ENCODE measurements at places on chromosomes 2 and 18.

DNA sequence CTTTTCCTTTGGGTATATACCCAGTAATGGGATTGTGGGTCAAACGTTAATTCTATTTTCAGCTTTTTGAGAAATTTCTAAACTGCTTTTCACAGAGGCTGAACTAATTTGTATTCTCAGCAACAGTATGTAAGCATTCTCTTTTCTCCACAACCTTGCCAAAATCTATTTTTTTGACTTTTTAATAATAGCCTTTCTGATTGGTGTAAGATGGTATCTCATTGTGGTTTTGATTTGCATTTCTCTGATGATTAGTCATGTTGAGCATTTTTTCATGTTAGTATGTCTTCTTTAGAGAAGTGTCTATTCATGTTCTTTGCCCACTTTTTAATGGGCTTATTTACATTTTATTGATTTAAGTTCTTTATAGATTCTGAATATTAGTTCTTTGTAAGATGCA lies 145.5 kb downstream of the TRABD2A start:
- no peak for DNase-seq

DNA sequence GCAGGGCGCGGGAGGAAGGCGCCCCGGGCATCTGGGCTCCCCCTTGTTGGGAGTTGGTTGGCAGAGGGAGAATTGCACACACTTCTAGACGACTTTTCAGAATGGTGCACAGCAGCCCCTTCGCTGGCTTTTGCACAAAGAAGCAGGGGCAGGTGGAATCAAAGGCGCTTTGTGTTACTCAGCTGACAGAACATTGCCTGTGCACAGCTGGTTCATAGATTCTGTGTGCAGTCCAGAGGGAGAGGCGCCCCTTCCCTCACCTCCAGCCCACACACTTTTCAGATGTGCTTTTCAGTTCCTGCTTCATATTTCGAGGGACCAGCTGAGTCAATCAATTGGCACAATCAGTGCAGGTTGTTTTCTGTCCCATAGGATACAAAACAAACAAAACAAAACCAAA lies 348.4 kb upstream of the RAB12 start:
- no peak for DNase-seq

- no peak for DNase-seq
Measured at GRCh38 chr2:162382278-162382677, 38.3 kb downstream of the GCA start.

- DNase-seq: no peak
Measured at GRCh38 chr2:42999391-42999841, 207.0 kb upstream of the HAAO start.

DNA sequence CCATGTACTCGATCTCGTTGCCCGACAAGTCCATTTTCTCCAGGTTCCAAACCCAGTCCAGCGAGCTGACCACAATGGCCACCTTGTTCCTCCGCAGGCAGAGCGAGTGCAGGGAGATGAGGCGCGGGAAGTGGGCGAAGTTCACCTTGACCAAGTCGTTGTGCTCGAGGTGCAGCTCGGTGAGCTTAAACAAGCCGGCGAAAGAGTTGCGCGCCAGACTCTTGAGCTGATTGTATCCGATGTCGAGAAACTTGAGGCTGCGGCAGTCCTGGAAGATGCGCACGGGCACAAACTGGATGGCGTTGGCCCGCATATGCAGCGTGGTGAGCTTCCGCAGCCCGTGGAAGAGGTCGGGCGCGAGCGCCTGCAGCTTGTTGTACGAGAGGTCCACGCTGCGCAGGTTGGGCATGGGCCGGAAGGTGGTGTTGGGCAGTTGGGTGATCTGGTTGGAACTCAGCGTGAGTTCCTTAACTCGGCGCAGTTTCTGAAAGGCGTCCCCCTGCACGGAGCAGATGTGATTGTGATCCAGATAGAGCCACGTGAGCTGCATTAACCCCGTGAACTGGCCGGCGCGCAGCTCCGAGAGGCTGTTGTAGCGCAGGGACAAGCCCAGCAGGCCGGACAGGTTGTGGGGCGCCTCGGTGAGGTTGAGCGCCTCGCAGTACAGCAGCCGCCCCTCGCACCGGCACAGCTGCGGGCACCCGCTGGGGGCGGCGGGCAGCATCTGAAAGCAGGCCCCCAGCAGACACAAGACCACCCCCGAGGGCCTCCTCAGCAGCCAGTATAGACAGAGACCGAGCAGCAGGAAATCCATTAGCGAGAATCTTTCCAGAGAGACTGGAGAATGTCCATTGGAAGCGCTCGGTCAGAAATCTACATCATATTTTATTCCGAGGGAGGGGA lies 1.3 kb downstream of the LRRTM1 start:
- no peak for DNase-seq

DNA sequence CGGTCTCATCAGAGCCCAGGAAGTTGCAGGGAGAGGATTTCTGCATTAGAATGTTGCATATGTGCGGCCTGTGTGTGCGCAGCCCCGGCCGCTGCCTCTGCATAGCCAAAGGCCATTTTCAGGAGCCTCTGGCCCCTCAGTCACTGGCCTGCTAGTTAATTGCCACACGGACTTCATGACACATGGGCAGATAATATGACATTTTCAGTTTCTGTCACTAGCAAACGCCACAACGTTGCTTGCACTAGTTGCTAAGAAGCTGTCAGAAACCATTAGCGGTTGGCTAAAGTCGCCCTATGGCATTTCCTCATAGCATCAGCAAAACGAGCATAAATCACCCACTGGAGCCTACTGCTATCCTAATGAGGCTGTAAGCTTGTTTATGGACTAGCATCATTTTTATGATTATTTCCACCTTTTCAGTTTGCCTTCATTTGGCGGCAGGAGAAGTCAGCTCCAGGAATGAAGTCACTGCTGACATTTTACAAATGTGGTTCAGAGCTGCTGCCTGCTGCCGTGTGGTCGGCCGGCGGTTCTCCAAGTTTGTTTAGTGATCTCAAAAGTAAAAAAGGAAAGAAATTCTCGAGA lies 73.7 kb downstream of the MEIS1 start:
- DNase-seq: no peak

GRCh38 chr18:25167612-25168410 lies 184.2 kb downstream of the ZNF521 start:
- no peak for DNase-seq

DNA sequence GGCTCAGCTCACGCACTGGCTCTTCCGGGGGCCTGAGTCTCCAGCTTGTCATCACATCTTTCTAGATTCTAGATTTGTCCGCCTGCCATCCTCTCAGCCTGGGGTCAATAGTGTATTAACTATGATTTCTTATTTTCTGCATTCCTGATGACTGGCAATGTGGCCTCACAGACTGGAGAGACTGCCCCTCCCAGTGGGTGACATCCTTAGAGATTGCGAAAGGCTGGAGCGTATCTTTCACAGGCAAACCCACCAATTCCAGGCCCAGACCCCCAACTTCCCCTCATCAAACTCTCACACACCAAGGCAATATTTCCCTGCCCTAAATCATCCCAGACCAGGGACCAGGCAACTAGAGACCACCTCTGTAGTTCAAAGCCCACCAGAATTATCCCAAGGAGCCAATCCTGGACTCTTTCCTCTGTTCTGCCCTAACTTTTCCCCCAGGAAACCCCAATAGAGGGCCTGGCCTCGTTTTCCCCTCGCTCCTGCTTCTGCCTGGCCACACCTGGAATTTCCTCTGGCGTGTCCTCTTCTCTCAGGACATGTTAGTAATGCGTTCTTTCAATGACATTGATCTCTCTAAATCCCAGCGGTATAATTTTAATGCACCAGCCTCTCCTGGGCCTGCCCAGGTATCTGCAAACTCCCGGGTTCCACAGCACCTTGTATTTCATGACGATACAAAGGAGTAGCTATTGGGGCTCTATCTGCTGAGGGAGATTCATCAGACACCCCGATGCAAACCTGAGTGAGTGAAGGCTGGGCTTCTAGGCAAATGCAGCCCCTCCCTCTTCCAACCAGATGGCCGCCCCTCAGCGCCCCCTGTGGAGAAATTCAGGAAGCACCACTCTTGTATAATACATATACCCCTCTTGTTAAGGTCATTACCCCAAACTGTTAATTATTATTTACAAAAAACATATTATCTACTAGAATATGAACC lies 2.4 kb upstream of the KCNF1 start:
- no peak for DNase-seq

- no peak for DNase-seq
Measured at GRCh38 chr2:29430382-29431112, 315.3 kb downstream of the CLIP4 start.

DNA sequence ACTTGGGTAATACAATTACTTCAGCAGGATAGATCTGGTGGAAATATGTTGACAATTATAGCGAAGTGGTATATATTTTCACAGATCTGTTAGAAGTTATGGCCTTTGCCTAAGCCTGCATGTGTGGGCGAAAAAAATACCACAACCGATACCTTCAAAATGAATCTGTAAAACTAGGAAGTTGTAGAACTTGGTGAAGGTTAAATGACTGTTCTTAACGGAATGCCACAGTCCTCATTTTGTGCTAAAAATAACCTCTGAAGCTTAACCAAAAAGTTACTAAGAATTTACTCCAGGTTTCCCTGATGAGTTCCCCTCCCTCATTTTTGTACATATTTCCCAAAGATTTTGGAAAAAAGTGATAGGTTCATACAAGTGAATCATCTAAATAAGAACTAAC lies 550.7 kb downstream of the THSD7B start:
- no peak for DNase-seq

DNA sequence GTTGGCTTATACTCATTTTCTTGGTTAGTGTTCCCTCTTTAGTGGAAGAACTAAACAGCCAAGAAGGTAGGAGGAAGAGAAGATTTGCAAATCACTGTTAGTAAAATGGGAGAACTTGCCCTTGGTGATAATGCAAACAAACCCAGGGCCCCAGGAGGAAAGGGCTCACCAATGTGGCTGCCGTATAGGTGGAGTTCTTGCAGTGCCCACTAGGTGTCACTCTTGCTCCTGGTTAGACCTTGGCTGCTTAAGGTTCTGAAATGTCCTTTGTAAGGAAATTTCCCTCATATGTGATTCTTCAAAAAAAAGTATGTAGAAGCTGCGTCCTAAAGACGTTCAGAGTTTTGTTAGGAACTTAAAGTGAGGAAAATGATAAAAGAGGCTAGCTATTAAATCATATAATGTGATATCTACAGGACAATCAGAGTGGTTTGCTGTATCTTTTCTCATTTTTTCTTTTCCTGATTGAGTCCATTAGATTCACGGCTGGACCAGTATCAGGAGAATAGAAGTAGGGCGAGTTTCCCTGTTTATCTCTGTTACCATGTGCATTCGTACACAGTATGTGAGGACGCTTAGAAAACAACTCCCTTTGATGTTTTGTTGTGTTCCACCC lies 48.6 kb downstream of the RPIA start:
- DNase-seq: peak; percentile 47

- no peak for DNase-seq
Measured at GRCh38 chr2:198757069-198757468, 700.7 kb downstream of the SATB2 start.

GRCh38 chr2:162116352-162116751 lies 35.7 kb downstream of the GCG start:
- DNase-seq: no peak

DNA sequence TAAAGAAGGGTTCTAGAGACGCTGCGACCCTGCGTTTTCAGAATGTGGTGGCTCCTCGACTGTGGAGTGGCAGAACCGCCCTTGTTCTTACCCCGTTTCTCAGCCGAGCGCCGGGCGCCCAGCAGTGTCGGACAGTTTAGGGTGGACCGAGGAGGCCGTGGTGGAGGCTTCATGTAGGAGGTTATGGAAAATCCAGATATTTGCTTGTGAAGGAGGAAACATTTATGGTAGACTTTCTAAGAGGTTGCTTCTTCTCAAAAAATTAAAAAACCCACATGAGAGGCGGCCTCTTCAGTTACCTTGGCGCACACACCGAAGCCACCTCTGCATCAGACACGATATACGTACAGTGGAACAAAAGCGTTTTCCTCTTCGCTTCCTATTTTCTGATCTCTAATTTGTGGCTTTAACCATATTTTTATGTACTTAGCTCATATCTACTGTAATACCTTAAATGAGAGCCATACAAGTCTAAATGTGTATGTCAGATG lies 120.8 kb downstream of the NFATC1 start:
- no peak for DNase-seq
